Smooth muscle cell of the brain vasculature (primary cell): ENCODE measurements at places on chromosomes 16 and 17.
A peak's percentile ranks its signal among the peaks of the same experiment; 100 is the strongest.

DNA sequence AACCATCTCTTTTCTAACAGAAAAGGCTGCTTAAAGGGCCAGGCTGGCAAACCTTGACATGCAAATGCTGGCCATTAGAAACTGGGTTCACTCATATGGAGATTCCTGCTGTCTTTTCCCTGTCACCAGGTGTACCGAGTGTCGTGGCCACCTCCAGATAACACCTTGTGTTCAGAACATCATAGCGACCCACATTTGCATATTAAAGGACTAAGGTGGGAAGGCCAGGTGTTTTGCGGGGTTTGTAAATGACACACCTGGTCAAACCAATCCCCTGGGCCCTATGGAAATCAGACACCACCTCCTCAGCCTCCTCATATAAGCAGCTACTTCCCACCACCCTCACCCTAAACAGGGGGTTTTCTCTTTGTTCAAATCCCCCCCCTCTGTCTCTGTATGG is 2.5 kb upstream of the AIPL1 start:
- no peak for DNase-seq

- DNase-seq: no peak
Measured at GRCh38 chr17:28293994-28294393, 25.0 kb upstream of the TMEM97 start.

DNA sequence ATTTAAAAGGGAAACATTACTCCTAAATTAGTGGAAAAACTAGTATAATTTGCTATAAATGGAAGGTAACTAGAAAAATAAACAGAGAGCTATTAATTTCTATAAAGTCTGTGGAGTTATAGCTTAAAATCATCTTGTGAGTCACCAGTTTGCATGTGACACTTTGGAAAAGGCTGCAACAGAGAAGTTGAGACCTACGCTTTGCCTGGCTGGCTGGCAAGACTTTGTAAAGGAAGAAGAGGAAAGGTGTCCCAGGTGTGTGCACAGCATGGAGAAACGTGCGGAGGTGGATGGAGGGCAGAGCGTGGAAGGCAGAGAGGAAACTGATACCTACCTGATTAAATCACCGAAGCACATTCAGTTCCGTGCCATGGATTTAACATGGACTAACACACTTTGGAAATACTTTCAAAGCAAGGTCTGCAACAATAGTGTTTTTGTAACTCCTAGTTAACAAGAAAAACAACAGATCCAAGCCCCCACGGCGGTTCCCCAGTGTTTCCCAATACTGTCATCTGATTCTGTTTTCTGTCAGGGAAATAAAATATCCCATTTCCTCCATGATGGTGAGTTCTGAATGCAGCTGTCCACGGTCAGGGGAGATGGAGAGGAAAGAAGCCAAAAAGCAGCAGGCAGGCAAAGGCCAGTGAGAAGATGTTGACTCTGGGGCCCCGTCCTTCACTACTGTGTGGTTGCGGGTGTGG is 134.8 kb downstream of the XYLT1 start:
- peak; percentile 24 for DNase-seq

GRCh38 chr16:23901178-23902033 is 65.6 kb downstream of the PRKCB start:
- DNase-seq: no peak

DNA sequence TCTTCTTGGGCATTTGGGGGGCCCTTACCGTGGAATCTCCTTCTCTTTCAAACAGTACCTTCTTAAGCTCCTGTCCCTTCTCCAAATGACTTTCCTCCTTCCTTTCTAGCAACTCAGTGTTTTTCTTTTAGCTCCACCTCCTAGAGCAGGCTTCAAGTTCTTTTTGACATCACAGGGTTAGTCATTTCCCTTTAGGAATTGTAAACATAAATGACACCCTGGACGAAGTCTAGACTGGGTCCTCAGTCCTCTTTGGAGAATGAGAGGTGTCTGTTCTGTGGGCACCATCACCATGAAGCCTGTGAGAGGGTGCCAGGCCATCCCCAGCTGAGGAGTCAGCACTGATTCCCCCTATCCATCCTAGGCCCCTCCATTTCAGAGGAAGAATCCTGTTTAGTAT is 94.7 kb downstream of the SALL1 start:
- no peak for DNase-seq

GRCh38 chr17:38706505-38707216 is 1.6 kb downstream of the MLLT6 start:
- no peak for DNase-seq

DNA sequence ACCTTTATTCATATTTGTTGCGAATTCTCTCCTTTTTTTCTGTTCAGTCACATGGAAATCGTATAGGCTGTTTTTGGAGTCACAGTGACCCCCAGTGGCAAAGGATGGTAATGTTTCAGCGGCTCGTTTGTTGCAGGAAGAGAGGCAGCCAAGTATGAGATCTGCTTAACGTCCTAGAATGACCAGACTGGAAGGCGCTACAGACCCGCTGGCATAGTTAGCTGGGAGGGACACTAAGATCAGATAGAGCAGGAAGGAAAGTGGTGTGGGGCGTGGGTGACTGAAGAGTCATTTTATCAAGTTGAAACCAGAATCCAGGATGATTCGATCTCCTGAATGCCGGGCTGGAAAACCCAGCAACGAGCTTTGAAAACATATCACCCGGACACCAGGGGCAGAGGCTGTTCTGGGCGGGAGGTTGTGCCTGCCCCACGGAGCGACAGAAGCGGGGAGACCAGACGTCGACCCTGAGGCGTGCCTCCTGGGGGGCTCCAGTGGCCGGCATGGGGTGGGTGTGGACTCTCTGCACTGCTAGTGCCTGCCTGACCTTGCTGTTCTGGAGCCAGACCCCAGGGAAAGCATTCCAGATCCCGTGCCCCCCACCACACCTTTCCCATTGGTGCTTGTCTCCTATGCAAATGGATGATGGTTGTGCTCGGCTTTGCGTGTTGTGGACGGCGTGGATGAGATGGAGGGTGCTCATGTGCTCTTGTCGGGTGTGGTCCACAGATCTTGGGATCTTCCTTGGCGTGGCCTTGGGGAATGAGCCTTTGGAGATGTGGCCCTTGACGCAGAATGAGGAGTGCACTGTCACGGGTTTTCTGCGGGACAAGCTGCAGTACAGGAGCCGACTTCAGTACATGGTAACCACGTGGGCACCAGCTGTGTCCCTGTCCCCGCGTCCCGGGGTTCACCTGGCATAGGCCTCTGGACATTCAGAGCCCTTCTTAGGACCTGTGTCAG is 7.7 kb downstream of the IL34 start:
- peak; percentile 80 for DNase-seq

DNA sequence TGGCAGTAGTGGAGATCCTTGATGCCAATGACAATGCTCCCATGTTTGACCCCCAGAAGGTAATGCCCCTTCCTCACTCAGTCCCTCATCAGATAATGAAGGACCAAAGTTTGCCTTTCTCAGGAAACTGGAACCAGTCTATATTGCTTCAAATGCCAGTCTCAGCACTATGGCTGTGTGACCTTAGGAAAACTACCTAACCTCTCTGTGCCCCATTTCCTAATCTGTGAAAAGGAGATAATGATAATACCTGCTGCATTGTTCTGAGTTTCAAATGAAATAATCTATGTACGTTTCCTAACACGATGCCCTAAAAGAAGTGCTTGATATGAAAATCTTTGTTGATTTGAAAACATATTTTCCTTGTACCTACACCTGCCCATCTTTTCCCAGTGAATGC is 35.9 kb downstream of the CDH3 start:
- DNase-seq: no peak
